ENCODE measurements at places on chromosomes 16 and 17.

- DNase-seq: no peak
- peaks cover 6% of the 10 kb centered on the region for H3K4me1 ChIP-seq
- no peaks in the 10 kb centered on the region for H3K36me3 ChIP-seq
Observed at GRCh38 chr17:35082073-35082657, 18.7 kb upstream of the RFFL start.

DNA sequence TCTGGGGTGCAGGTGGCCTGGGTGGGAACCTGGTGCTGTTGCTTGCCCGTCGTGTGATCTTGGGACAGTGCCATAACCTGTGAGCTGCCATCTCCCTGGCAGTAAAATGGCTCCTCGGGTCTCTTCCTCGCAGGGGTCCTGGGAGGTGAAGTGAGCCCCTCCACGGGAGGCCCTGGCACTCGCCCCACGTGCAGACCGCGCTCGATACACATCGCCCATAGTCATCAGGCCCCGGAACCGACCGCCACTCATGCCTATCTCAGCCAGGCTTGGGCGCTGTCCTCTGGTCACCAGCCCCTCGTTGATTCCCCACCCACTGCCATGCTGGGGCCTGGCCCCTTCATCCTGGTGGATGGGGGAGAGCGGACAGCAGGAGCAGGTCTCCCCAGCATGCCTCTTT lies 21.5 kb upstream of the OSGIN1 start:
- no peaks in the 10 kb centered on the region for H3K27me3 ChIP-seq
- H3K27ac ChIP-seq: no peak overlapping the region
- no peaks in the 10 kb centered on the region for H3K4me1 ChIP-seq
- H3K36me3 ChIP-seq: no peaks in the 10 kb centered on the region
- no peak overlapping the region for H3K4me3 ChIP-seq

- DNase-seq: no peak
- no peaks in the 10 kb centered on the region for H3K36me3 ChIP-seq
- H3K27ac ChIP-seq: no peak overlapping the region
- H3K4me3 ChIP-seq: no peak overlapping the region
- no peaks in the 10 kb centered on the region for H3K27me3 ChIP-seq
- peaks cover 11% of the 10 kb centered on the region for H3K4me1 ChIP-seq
Observed at GRCh38 chr17:21249920-21250703, 3.1 kb downstream of the NATD1 start.

DNA sequence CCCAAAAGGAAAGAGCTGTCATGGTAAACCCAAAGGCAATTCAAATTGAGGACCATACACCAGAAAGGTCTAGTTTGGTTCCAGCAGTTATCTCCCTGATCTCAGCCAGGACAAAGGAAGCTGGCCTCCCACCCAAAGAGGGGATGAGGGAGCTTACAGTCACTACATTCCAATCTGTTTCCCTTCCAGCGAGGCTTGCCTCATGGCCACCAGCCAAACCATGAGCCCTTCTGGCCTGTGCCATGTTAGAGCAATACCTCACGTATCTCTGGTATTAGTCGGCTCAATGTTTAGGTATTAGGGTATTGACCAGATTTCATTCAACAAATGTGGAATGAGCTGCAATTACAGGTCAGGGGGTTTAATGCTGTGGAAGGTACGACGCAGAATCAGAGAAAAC lies 8.4 kb downstream of the NDUFAB1 start:
- DNase-seq: no peak
- H3K27ac ChIP-seq: no peak overlapping the region
- no peaks in the 10 kb centered on the region for H3K4me1 ChIP-seq
- no peaks in the 10 kb centered on the region for H3K27me3 ChIP-seq

DNA sequence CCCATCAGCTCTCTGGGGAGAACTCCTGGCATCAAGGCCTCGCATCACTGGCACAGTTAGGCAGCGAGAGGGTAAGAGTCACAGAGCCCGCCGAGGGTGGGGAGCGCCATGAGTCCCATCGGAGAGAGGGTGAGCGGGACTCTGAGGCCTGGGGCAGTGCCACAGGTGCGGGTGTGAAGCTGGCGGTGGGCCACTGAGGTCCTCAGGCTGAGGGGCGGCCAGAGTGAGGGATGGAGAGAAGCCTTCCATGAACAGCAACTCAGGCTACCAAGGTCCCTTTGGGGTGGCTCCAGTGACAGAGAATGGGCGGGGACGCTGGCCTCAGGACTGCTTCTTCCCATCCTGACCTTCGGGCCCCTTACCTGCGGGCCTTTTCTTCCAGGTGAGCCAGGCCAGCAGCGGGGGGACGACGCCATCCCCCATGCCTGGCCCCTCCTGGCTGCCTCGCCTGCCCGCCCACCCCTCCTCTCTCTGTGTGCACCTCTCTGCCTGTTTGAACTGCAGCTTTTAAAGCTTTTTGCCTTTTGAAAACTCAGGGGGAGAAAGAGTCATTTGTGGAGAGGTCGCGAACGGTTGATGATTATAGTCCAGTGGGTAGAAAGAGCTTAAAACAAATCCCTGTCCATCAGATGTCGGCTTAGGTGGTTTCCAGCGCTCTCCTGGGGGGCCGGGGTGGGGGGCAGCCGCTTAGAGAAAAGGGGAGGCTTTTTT lies 149.3 kb upstream of the GSE1 start:
- no peak overlapping the region for H3K27ac ChIP-seq
- H3K4me1 ChIP-seq: peaks cover 36% of the 10 kb centered on the region
- no peak for DNase-seq
- H3K27me3 ChIP-seq: peaks cover 3% of the 10 kb centered on the region

DNA sequence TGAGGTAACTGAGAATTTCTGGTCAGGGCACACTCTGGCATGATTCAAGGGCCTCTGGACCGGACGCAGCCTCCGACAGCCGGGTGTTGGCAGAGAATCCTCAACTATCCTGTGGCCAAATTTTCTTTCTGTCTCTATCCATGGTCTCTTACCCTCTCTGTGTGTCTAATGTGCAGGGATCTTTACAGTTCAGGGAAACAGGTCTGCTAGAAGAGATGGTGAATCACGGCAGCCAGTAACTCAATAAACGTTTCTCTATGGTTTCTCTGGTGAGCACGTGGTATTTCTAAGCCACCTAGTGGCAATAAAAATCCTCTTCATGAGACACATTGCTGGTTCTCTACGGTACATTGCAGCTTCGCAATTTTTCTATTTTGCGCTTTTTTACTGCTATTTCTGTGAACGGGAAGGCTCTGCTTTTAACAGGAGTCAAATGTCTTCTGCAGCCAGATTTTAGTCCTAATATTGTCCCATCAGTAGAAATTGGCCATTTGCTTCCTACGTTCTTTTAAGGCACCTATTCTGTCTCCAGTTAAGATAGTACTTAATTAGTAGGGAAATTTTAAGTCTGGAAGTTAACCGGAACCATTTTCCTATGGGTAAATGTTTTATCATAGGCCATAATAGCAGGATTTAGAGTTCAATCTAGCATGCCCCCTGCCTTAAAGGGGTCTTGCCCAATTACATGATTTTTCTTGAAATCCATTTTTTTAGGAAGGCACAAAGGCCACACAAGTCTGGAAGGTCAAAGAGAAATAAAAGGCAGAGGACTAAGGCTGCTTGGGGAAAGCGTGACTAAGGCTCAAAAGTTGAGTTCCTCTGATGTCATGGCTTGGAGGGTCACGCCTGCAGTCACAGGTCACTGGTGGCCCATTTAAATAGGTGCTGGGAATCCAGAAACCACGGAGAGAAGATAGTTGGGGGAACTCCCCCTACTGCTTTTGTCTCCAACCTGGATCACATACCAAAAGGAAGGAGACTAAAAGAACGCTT lies 31.5 kb downstream of the QPRT start:
- H3K4me3 ChIP-seq: no peak overlapping the region
- H3K36me3 ChIP-seq: no peaks in the 10 kb centered on the region
- no peaks in the 10 kb centered on the region for H3K4me1 ChIP-seq
- H3K27me3 ChIP-seq: no peaks in the 10 kb centered on the region

DNA sequence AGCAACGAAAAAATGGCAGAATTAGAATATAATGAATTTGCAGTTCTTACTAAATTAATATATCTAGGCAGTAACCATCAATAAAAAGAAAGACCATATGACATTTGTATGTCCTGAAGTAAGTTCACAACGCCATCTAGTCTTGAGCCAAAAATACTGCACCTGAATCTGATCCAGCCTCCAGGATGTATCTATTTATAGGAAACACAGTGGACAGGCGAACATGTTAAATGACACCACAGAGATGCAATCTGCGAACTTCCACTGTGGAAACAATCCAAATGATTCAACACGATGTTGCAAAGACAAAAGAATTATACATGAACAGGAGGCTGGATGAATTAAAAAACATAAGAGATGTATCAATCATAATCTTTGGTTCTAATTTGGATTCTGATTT lies 197.6 kb downstream of the CDH13 start:
- DNase-seq: no peak
- no peaks in the 10 kb centered on the region for H3K4me1 ChIP-seq
- no peak overlapping the region for H3K4me3 ChIP-seq
- H3K27me3 ChIP-seq: no peaks in the 10 kb centered on the region
- no peak overlapping the region for H3K27ac ChIP-seq
- no peaks in the 10 kb centered on the region for H3K36me3 ChIP-seq

DNA sequence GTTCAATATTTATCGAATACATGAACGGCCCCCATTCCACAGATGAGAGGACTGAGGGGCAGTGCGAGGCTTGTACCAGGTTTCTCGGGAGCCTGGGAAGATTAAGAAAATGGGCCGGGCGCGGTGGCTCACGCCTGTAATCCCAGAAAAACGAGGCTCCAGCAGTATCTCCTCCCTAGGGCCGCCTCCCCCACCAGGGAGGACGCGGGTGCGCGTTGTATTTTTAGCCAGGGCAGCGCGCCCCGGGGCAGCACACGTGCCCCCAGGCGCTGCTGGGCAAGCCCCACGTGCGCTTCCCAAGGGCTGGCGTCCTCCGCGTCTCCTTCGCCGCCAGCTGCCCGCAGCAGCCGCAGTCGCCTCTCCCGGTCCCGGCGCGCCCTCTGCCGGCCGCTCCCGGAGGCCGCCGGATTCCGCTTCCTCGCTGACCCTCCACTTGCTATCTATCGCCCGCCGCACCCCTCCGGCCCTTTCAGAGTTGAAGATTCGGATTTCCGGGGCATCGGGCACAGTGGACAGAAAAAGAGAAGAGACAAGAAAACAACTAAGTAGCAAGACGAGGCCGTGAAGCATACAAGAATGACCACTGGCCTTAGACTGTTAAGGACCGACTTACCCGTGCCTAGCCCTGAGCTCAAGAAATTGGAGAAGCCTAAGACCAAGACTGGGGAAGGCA lies 1.9 kb upstream of the YBX2 start:
- H3K4me1 ChIP-seq: peaks cover 24% of the 10 kb centered on the region
- DNase-seq: peak; percentile 64
- H3K36me3 ChIP-seq: no peaks in the 10 kb centered on the region
- peak overlapping the region; percentile 20 for H3K4me3 ChIP-seq
- H3K27me3 ChIP-seq: peaks cover 39% of the 10 kb centered on the region

- no peak overlapping the region for H3K27ac ChIP-seq
- H3K27me3 ChIP-seq: no peaks in the 10 kb centered on the region
- no peak for DNase-seq
- no peaks in the 10 kb centered on the region for H3K4me1 ChIP-seq
- no peaks in the 10 kb centered on the region for H3K36me3 ChIP-seq
Observed at GRCh38 chr16:68767581-68767980, 30.5 kb downstream of the CDH1 start.

- H3K4me3 ChIP-seq: no peak overlapping the region
- H3K27ac ChIP-seq: no peak overlapping the region
- no peaks in the 10 kb centered on the region for H3K27me3 ChIP-seq
- DNase-seq: no peak
Observed at GRCh38 chr16:77112746-77113145, 78.2 kb upstream of the MON1B start.

DNA sequence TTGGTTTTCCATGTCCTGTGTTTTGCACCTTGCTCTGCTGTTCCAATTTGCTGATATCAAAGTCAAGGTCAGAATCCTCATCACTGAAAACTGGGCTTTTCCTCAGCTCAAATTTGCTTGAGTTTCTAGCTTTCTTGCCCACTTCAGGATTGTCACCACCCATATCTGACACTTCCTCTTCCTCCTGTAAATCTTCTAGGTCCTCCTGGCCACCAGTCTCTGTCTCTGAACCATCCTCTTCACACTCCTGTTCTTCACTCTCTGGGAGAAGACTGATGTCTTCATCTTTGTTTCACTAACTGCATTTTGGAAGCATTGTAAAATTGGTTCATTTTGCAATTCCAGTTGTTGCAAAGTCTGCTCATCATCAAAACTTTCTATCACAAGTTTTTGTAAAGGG lies 63.4 kb upstream of the RBL2 start:
- DNase-seq: no peak
- no peak overlapping the region for H3K27ac ChIP-seq

- no peak overlapping the region for H3K27ac ChIP-seq
- no peak for DNase-seq
- H3K36me3 ChIP-seq: peaks cover 11% of the 10 kb centered on the region
- no peak overlapping the region for H3K4me3 ChIP-seq
- peaks cover 3% of the 10 kb centered on the region for H3K4me1 ChIP-seq
Observed at GRCh38 chr16:84179612-84180320, 7.1 kb downstream of the TAF1C start.

DNA sequence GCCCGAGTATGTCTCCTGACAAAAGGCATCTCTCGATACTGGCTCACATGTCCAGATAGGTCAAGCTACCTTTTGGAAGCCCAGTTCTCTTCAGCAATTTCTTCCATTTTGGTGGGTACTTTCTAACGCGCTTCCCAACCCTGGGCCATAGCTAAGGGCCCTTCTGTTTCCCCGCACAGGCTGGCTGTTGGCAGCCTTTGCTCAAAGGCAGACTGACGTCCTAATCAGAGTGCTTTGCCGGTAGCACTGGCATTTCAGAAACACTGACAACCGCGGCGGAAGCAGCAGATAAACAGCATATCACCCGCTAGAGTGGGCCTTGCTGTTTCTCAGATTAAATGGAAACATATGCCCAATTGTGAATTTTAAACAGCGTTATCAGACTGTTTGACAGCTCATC lies 49.3 kb upstream of the MPHOSPH6 start:
- no peaks in the 10 kb centered on the region for H3K4me1 ChIP-seq
- H3K27ac ChIP-seq: no peak overlapping the region
- no peaks in the 10 kb centered on the region for H3K36me3 ChIP-seq
- no peaks in the 10 kb centered on the region for H3K27me3 ChIP-seq
- H3K4me3 ChIP-seq: no peak overlapping the region

- no peaks in the 10 kb centered on the region for H3K36me3 ChIP-seq
- peaks cover 56% of the 10 kb centered on the region for H3K4me1 ChIP-seq
- peaks cover 59% of the 10 kb centered on the region for H3K27me3 ChIP-seq
- DNase-seq: peak; percentile 16
- peak within 1 kb of the TSS; percentile 27 for H3K4me3 ChIP-seq
Observed at GRCh38 chr17:38748149-38748891, at the start of gene PCGF2. PCGF2 (minus strand) TSS chr17:38748336; CDS start chr17:38740402, 7,934 bp downstream.

DNA sequence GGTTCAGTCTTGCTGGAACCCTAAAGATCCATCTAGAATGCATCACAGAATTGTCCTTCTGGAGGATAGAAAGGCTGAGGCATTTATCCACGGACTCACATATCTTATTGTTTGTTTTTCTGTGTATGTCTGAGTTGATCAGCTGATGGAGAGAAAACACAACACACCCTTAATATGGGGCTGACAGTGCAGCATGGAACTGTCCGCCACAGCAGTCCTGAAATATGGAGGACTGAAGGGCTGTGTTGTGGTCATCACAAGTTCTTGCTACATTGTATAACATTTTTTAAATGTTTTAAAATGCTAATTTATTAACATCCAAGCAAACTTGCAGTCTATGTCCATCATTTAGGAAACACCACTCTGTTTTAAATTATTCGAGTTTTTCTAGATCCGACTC lies 448.9 kb upstream of the ERCC4 start:
- no peaks in the 10 kb centered on the region for H3K36me3 ChIP-seq
- no peak overlapping the region for H3K4me3 ChIP-seq
- no peak for DNase-seq
